Muscle of leg (tissue), 16 donors: ENCODE measurements at places on chromosomes 3 and 15.

DNA sequence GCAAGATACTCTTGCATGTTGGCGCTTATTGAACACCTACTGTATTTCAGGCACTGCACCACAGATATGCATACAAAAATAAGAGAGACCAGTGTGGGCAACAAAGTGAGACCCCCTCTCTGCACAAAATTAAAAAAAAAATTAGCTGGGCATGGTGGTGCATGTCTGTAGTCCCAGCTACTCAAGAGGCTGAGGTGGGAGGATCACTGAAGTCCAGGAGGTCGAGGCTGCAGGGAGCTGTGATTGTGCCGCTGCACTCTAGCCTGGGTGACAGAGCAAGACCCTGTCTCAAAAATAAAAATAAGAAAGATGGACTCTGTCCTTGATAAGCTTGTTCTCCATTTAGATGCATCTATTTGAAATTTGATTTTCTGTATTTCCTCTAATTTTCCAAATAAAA, 20.8 kb downstream of the FEM1B start:
- no peak for DNase-seq

- DNase-seq, result no peak
Measured at GRCh38 chr3:134249296-134249841, 1.3 kb downstream of the RYK start.

DNA sequence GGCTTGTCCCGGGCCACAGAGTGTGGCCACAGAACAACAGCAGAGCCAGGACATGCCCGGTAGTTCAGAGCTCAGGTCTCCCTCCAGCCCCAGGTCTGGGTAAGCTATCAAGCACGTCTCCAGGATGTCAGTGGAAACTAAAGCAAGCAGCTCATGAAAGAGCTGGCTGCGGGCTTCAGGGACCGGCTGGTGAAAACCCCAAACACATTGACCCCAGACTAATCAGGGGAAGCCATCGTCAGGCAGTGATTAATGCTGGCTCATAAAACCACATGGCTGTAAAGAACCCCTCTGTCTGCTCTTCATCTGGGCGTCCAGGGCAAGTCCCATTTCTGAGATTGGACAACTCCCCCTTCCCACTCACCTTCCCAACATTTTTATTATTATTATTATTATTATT, 37.8 kb downstream of the LMCD1 start:
- DNase-seq, result no peak

DNA sequence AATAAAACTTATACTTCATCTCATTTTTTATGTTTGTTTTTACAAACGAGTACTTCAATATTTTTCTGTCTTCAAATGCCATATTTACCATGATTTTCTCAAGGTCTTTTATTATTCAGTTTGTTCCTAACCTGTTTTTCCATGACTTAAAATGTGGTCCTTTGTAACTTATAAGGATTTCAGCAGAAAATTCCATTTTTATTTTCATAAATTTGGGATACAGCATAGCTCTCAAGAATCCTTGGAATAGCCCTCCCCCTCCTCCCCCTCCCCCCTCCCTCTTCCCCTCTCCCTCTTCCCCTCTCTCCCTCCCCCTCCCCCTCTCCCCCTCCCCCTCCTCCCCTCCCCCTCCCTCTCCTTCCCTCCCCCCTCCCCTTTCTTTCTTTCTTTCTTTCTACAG, 14.9 kb upstream of the STX19 start:
- DNase-seq, result no peak

DNA sequence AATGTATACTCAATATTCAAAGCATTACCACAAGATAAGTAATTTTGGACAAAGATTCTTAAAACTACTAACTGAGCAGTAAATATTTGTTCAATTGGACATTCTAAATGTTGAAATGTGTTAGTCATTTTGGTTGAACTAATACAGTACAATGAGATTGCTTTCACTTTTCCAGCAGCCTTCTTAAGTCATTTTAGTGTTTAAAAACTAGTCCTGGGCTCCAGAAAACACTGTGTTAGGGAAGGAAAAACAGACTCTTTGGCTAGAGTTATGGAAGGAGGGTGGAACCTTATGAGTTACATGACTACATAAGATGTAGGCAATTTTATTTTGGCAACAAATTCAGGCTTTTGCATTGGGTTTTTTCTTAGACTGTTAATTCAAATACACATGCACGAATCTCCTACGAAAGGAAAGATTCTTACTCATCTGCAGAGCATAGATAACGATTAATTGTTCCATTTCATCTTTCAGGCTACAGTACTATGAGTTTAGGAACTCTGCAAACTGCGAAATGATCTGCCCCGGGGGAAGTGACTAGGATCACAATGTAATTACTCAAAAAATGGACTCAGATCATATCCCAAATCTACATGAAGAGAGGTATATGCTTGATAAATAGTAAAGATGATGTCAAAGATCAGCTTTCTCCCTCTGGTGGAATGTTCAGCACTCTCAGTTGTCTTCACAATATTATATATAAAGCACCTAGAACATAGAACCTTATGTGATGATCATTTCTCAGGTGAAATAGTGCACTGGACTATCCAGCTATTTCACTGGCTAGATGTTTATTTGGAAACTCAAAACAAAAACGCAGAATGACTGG, 492.8 kb upstream of the MDFIC2 start:
- peak; percentile 95 for DNase-seq

DNA sequence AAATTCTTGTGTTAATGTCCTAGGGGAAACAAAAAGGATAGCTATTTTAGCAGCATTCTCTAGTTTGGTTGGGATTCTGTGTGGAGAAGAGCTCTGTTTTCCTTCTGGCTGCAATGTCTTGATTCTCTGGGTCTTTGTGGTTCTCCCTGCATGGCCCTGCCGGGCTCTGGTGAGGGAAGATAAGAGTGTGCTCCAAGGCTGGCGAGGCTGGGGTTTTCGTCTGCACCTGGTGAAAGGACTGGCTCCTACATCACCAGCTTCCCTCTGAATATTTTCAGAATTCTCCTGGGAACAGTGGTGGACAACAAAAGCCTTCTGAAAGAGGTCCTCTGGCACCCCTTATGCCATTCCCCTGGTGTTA, 38.1 kb upstream of the SFMBT1 start:
- DNase-seq, result no peak

DNA sequence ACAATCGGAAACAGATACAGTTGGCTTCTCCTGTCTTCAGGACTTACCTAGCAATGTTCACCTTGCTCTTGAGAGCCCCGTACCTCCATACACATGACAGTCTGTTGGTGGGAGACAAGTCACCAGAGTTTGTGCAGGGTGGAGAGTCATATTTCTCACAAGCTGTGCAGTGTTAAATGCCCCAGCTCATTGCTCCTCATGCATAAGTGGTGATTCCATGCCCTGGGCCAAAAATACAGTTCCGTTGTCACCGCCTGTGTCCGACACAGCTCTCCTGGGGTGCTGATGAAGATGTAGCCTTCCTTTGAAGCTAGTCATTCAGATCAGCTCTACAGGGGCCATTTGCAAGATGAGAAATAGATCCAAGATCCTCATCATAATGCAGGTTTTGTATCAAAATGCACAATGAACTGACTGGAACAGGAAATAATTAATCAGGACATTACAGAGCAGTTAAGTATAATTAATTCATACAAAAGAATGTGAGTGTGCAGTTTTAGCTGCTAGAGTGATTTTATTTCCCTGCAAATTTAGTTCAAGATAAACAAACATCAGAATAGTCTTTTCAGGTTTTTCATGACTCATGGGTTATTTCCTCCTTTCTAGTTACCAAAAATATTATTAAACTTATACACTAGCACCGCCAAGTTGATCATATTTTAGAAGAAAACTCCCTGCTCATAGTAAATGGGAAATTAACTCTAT, 66.5 kb downstream of the CD47 start:
- DNase-seq, result no peak

DNA sequence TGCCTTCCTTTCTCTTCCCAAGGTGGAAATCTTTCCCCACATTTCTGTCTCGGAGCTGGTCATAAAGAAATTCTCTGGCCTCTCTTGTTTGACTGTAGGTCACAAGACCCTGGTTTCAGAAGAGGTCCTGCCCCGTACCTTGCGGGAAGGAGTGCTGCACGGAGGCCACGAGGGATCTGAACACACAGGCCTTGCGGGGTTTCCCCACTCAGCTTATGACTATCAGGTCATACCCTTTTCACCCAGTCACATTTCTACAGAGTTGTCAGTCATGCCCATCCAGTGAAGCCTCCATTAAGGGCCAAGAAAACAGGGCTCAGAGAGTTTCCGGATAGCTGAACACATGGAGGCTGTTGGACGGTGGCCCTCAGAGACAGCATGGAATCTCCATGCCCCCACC, 54.7 kb upstream of the ATP13A3 start:
- DNase-seq, result no peak

- no peak for DNase-seq
Measured at GRCh38 chr3:124272605-124273151, 280.8 kb upstream of the ROPN1 start.

- peak; percentile 45 for DNase-seq
Measured at GRCh38 chr3:119297169-119297568, 3.0 kb downstream of the ARHGAP31 start.

- no peak for DNase-seq
Measured at GRCh38 chr3:34056181-34056910, 257.9 kb downstream of the PDCD6IP start.

DNA sequence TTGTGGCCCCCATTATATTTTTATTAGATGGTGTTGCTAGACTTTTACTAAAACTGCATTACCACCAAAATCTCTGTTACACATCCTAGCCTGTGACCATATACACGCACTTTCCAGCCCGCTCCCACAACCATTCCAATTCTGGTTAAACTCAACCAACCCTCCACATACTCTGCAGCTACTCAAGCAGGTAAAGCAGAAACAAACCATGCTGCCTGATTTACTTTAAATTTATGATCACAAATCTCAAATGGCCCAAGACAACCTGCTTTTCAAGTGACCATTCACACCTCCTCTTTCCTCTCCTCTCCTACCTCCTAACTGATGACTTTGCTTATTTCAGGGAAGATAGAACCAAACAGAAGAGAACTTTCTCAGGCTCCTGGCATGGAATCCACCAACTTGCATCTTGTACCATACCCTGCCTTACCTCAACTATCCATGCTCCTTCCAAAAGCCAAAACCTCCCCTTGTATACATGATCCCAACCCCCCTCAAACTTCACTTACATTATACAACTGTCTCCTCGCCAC, 18.5 kb downstream of the ULK4 start:
- DNase-seq, result no peak

DNA sequence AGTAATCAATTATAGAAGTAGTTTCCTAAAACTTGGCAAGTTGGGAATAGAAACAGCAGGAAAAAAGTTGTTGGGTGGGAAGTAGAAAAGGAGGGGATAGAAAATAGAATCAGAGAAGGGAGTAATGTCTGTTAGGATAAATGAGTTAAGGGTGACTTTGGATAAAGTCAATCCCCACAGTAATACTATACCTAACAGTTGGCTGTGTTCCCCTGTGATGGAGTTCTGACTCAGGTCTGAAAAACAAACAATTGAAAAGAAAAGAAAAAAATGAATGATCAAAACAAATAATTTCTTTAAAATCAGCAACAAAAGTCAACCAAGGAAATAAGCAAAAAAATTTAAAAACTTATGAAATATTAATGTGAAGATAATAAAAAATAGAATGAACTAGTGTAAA, 50.3 kb downstream of the EMC4 start:
- no peak for DNase-seq

- no peak for DNase-seq
Measured at GRCh38 chr3:191379446-191379845, 49.1 kb upstream of the UTS2B start.

DNA sequence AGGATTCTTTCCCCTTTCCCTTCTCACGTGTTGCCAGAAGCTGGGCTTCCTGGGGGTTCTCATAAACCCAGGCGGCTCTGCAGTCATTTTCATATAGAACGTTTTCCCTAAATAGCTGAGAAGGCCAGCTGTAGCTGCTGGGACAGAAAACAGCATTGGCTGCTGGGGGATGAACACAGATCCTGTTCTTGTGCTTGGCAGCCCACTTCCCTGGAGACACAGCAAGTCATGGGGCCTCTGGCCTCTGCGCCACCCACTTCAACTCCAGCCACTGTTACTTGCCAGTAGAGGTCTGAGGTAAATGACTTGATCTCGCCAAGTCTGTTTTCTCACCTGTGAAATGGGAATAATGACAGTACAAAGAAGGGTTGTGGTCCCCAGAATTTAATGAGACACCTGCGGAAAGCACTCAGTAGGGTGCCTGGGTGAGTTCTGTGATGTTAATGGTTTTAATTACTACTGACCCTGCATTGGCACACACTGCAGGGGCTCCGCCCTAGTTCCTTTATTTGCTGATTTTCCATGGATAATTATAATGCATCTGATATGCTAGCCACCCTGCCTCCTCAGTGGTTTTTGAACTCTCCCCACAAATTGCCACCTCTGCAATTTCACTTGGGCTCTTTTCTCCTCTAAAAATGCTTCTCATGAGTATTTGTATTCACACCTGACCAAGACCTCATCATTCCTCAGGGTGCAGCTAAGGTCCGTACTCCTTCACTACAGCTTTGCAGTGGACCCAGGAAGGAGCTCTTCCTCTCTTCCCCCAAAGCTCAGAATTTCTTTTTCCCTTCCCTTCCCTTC, 274.7 kb downstream of the RPLP1 start:
- no peak for DNase-seq

DNA sequence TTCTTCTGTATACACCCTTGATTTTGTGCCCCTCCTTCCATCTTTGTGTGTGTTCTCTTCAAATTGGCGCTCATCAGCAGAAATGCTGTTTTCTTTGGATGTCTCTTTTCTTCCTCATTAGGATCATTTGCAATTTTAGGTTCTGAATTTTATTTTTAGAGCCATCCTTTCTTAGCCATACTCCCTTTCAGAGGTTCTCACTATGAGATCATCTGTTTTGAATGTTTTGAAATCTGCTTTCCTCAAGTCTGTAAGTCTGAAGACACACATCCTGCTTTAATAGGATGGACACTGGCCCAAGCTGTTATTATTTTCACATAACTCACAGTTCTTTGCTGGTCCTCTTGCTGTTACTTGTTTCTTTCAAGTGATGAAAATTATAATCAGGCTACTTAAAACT, 124.8 kb downstream of the BDH1 start:
- DNase-seq, result peak; percentile 88

DNA sequence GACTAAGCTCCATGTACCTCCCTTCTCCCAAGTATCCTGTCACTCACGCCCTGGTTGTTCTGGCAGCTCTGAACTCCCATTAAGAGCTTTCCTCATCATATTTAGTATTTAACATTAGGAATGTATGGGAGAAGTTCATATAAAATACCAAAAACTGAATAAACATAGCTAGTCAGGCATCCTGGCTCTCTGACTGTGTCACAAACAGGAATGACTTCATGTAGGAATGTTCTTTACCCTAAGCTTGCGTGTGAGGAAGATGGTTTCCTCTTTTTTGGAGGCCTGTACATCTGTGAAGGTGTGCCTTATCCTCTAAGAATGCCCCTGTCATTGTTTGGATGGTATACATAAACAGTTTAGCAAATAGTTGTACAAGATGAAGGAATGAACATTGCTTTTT, 38.6 kb downstream of the SEMA6D start:
- DNase-seq, result no peak

- DNase-seq, result peak; percentile 38
Measured at GRCh38 chr15:49741712-49742111, 120.9 kb downstream of the DTWD1 start.
